IPS DF 6.9 (cell line): ENCODE measurements at places on chromosomes 7 and 10.

DNA sequence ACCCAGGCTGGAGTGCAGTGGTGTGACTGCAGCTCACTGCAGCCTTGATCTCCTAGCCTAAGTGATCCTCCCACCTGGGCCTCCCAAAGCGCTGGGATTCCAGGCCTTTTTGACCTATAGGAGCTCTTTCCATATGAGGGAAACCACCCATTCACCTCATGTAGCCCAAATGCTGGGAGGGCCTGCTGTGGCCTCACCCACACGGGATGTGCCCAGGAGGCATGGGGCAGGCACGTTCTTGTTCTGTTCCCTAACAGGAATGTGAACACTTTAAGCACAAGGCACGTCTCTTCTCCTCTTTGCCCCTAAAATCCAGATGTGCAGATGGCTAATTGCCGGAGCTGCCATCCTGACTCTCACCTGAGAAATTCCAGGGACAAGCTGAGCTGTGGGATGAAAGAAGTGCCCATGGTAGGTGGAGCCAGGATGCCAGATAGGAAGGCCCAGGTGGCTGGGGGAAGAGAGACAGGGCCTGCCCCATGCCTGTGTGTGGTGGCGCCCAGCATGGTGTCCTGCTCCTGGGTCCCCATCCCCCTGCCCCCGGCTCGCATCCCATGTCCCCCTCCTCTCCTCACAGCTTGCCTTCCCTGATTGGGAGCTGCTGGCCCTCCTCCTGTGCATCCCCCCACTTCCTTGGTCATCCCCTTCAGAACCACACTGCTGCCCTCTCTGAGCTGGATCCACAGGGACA, 17.3 kb downstream of the CAMK2B start:
- H3K36me3 ChIP-seq = no peaks in the 10 kb centered on the region
- H3K4me1 ChIP-seq = no peaks in the 10 kb centered on the region
- no peak overlapping the region for H3K4me3 ChIP-seq
- peaks cover 12% of the 10 kb centered on the region; the same call in 1 of the 2 replicates for H3K27me3 ChIP-seq
- DNase-seq = no peak

GRCh38 chr10:14889318-14889717, 10.7 kb downstream of the SUV39H2 start:
- H3K4me1 ChIP-seq = no peaks in the 10 kb centered on the region
- H3K27me3 ChIP-seq = no peaks in the 10 kb centered on the region
- no peak overlapping the region for H3K4me3 ChIP-seq
- H3K36me3 ChIP-seq = no peaks in the 10 kb centered on the region; the same call in 1 of the 2 replicates

GRCh38 chr7:51270965-51271364, 45.6 kb downstream of the COBL start:
- 0 out of 2 replicates have a peak, but pooled peaks cover 1% of the 10 kb centered on the region for H3K4me1 ChIP-seq
- no peak overlapping the region for H3K27ac ChIP-seq
- no peak overlapping the region for H3K4me3 ChIP-seq
- H3K27me3 ChIP-seq = no peaks in the 10 kb centered on the region

GRCh38 chr7:139739863-139740597, 37.8 kb downstream of the HIPK2 start:
- peak overlapping the region; percentile 5; the same call in 1 of the 2 replicates for H3K4me3 ChIP-seq
- H3K27me3 ChIP-seq = no peaks in the 10 kb centered on the region
- no peaks in the 10 kb centered on the region for H3K36me3 ChIP-seq
- no peaks in the 10 kb centered on the region; the same call in 1 of the 2 replicates for H3K4me1 ChIP-seq
- DNase-seq = no peak
